Sigmoid colon (tissue), 7 donors: ENCODE measurements at places on chromosomes 3 and 15. TPM values are rescaled to one million over a fixed set of nuclear protein-coding genes. Genes with fewer than 3 reads are reported as not detected.

- no peak for DNase-seq
Observed at GRCh38 chr3:58176827-58177489, 33.8 kb downstream of the DNASE1L3 start.

DNA sequence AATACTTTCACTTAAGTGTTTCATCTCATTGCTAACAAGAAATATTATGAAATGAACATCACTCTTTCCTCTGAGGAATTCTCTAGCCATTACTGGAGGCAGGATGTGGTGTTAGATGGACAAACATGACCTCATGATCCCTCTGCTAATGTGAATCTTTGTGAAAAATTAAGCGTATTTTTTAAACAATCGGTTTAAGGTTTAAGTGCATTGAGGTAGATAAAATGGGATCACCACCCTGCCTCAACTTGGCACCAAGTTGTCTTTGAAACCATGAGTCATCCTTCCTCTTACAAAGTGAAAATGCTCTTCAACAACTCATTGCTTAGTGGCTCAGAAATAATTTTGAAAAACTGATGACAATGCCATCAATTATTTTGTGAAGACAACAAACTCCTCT, 76.0 kb upstream of the DCBLD2 start:
- DNase-seq: no peak

- no peak for DNase-seq
Observed at GRCh38 chr3:119534296-119534695, 25.1 kb downstream of the CD80 start.

The DUOX1 gene
- not detected for total RNA-seq

The TRPM1 gene
- not detected for total RNA-seq

- no peak for DNase-seq
Observed at GRCh38 chr15:72249142-72249810, 18.3 kb upstream of the PKM start.

DNA sequence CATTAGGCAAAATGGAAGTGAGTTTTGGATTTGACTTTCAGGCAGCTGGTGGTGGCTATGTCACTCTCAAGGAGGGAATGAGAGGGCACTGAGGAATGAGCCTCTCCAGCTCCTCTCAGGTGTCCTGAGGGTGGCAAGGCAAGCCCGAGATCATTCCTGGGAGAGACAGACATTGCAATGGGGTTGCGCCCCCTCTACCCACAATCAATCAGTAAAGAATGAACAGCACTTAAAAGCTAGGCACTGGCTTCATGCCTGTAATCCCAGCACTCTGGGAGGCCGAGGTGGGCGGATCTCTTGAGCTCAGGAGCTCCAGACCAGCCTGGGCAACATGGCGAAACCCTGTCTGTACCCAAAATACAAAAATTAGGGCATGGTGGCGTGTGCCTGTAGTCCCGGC, 14.1 kb upstream of the SHF start:
- DNase-seq: no peak

DNA sequence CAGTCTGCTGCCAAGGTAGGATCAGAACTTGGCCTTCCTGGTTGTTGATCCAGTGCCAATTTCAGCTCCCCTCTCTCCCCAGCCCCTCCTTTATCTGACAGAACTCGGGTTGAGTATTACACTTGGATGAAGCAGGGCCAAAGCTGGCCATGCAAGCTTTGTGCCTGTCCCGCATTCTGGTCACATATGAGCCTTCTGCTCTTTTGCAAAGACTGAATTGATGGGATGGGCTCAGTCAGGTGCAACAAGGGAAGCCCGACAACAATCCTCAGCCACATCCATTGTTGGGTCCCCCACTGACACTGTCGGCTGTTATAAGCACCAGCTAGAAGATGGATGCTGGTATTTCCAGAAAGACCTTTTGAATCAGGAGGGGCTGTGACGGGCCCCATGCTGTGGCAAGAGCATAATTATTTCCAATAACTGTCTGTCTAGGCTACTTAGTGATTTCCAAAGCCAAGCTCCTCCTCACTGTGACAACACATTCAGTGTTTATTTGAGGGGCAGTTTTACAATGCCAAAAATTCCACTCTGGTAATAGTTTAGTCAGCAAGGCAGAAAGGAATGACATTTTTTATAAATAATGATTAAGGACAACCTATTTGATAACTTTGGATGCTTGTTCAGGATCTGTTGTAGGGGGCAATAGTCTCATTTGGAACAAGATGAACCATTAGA, 146.8 kb upstream of the FRMD4B start:
- DNase-seq: no peak

The TEX55 gene
- total RNA-seq: not detected

DNA sequence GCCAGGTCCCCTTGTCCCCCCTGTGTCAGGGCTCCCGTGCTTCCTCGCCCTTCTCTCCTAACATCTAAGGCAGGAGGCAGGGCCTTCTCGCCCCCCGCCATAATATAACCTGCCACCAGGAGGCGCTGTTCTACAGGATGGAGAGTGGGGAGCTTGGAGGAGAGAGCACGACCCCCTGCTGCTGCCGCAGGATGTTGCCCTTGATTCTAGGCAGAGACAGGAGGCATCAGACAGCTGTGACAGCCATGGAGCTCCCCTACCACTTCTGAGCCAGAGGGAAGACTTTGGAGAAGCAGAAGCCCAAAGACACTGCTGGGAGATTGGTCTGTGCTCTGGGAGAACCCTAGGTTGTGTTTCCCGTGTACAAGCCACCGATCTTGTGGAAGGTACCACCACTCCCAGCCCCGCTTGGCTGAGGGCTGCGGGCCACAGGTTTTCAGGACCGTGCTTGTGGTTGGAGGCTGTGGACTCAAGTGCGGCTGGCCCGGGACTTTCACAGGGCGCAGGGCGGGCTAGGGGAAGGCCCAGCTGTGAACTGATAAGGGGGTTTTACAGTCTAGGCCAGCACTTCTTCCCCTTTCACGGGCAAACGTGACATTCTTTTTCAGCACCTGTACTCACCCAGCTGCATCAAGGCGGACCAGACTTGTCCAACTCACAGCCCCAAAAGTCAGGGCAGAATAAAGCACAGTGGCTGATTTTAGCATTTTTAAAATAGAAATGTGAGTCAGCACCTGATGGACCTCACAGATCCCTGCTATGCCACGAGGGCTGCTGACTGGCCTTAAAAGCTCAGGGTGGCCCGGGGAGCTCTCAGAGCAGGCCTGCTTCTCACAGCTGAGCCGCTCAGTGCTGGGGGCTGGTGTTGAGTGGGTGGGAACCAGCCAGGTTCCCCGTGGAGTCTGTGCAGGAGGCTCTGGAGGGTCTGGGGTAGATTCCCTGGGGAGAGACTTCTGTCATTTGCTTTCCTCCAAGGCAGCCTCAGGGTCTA, 2.6 kb upstream of the TIGIT start:
- DNase-seq: peak; percentile 67

- DNase-seq: no peak
Observed at GRCh38 chr3:143672396-143673165, 175.7 kb downstream of the SLC9A9 start.
